ENCODE measurements at places on chromosomes 11 and 22.
A peak's percentile ranks its signal among the peaks of the same experiment; 100 is the strongest.

DNA sequence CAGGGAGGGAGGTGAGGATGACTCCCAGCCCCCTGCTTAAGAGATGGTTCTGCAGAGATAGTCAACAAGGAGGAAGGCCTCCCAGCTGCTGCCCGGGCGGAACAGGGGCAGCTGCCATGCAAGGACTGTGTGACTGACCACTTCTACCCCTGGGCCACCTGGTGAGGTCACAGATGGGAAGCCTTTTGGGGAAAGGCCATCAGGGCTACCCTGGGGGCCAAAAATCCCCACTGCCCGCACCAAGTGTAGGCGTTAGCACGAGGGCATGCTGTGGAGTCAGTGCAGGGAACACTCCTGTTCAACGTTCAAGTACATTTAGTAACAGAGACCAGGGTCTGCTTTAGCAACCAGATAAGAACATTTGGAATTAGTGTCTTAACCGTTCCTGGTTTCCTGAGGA is 372.9 kb downstream of the BRD1 start:
- no peak for DNase-seq

- DNase-seq: no peak
These were observed 48.9 kb upstream of the GRAMD1B start for GRCh38 chr11:123381149-123381548.

DNA sequence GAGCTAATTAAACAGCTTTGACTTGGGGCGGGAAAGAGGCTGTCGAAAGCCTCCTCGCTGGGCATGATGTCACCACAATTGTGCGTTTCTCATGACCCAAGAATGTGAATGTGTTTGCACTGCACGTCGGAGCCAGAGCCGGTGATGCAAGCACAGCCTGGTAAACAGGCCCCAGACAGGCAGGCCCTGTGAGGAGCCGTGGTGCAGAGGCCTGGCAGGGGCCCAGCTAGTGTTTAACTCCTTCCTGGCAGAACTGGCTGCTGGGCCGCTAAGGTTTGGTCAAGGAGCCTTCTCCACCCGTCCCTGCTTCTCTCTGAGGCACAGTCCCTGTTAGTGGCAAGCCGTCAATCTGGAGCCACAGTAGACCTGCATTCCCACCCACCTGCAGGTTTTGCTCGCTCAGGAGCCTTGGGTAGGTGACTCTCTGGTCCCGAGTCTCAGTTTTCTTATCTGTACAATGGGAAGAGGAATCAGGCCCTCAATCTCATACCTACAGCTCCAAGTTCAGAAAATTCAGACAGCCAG is 25.4 kb upstream of the SMTN start:
- DNase-seq: no peak

DNA sequence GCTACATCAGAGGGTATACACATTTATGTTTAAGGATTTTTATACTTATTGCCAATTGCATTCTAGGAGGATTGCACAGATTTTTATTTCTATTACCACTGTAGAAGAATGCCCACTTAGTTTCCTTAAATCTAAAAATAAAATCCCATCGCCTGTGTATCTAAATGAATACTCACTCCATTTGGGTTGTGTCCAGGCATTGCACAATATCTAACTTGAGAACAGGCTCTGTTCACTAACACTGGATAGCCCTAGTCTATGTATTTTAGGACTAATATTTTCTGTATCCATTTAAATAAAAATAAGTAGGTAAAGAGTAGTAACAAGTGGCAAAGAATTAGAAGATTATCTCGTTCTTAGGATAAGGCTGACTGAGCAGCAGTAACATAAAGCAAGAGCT is 4.1 kb downstream of the C11orf52 start:
- no peak for DNase-seq

- no peak for DNase-seq
These were observed 53.7 kb upstream of the OR4B1 start for GRCh38 chr11:48162885-48163268.

GRCh38 chr11:61056571-61056970 is 45.7 kb upstream of the CD5 start:
- DNase-seq: no peak

DNA sequence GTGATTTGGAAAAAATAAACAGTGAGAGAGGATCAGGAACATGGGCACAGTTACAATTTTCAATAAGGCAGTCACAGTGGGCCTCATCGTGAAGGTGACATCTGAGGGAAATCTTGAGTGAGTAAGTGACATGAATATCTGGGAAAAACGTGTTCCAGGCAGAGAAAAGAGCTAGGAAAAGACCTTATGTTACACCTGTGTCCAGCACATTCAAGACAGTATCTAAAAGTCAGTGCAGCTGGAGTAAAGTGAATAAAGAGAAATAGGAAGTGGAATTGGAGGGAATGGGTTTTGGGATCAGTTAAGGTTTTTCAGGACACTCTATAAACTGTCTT is 827.5 kb upstream of the FAT3 start:
- no peak for DNase-seq

DNA sequence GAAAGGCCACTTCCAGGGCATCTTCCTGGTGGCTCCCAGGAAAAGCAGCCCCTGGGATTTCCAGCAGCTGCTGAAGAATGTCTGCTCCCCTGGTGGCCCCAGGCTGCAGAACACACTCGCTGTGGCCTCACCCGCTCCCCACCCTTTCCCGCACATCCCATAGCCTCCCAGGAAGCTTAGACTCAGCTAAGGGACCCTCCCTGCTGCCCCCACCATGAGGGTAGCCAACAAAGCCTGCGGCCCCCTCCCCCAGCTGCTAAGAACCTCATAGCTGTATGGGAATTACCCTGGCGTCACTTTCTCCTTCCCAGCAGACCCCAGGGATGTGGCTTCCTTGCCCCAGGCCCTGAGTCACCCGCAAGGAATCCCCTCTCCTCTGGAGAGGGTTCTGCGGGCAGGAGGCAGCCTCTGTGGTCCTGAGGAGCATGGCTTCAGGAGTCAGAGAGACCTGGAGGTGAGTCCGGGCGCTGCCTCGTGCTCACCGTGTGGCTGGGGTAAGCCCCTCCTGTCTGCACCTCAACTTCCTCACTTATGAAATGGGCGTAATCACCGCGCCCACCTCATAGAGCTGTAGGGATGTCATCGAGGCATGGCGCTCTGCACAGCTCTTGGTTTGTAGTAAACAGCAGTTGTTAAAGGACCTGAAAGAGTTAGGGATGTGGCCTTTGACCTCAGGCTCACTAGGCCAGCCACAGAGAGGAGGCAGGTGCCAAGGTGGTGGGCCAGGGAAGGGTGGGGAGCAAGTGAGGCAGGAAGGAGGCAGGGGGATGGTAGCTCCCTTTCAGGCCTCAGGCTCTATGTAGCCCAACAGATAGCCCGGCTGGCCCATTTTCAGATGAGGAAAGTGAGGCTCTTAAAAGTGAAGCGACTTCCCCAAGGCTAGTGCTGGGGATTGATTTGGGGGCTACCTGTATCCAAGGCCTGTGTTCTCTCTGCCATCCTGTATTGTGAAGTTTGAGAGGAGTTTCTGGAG is 71.2 kb downstream of the LRRC32 start:
- no peak for DNase-seq

- DNase-seq: peak; percentile 12
These were observed 20.2 kb downstream of the RTN4RL2 start for GRCh38 chr11:57480409-57481137.

DNA sequence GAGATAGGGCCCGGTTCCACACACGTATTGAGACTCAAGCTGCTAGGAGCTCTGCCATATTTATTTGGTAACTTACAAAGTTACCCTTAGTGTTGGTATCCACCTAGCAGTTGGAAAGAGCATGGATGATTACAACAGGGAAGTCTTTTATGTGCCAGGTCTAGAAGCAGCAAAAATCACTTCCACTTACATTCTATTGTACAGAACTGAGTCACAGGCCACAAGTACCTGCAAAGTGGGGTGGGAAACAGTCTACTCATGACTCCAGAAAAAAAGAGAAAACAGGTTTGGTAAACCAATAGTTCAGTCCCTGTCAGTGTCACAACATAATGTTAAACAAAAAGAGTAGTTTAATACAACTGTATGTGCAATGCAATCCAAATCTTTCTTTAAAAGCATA is 279.6 kb upstream of the PITPNB start:
- DNase-seq: no peak

Data from NCI-H1105 (cell line).